ENCODE measurements at places on chromosomes 13 and 19.

GRCh38 chr19:4369888-4370260 lies 26.5 kb downstream of the MPND start:
- peak; percentile 62 for DNase-seq

DNA sequence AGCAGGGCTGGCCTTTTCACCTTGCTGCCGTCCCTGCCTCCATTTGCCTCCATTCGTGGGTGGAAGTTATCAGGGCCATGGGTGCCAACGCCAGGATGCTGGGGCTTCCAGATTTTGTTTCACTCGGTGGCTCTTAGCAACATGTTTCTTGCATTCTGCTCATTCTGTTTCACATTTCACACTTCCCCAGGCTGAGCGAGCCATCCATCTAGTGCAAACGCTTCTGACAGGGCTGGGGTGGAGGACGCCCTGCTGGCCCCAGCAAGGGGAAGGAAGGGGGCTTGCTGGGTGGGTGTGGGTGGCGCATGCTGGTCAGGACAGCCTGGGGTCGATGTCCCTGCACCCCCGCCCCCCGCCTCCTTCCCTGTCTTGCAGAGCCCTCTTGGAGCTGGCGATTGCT lies 165.2 kb downstream of the URI1 start:
- DNase-seq = no peak

GRCh38 chr13:98892821-98893220 lies 85.0 kb downstream of the DOCK9 start:
- DNase-seq = no peak

DNA sequence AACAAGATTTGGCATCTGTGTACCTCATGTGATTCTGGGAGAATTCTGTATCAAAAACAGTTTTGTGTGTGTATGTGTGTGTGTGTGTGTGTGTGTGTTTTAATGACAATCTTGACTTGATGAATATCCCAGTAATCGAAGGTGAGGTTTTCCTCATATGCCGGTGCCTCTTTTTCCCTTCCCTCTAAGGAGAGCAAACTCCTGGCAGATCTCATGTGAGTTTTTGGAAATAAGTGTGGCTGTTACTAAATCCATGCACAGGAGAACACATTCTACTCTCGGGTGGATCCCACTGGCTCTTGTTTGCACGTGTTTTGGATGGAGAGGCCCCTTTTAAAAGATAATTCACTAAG lies 29.0 kb upstream of the CEBPG start:
- DNase-seq = no peak

DNA sequence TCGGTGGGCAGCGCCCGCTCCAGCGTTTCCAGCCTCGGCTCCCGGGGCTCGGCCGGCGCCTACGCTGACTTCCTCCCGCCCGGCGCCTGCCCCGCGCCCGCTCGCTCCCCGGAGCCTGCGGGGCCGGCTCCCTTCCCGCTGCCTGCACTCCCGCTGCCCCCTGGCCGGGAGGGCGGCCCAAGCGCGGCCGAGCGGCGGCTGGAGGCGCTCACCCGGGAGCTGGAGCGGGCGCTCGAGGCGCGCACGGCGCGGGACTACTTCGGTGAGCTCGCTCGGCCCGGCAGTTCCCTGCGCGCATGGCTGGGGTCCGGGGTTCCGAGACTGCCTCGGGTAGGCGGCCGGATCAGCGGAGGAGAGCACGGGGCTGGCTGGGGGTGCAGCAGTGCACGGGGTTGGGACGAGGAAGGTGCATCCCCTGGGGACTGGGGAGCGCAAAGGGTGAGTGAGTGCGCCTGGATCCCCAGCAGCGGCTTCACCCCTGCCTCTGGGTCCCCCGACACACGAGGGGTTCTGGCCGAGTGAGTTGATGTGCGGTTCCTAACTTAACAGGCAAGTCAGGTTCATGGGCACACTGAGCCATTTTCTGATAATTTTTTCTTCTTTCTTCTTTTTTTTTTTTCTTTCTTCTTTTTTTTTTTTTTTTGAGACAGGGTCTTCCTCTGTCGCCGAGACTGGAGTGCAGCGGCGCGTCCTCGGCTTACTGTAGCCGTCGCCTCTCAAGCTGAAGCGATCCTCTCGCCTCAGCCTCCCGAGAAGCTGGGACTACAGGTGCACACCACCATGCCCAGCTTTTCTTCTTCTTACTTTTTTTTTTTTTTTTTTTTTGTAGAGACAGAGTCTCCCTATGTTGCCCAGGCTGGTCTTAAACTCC lies 1.1 kb downstream of the WTIP start:
- peak; percentile 71 for DNase-seq

DNA sequence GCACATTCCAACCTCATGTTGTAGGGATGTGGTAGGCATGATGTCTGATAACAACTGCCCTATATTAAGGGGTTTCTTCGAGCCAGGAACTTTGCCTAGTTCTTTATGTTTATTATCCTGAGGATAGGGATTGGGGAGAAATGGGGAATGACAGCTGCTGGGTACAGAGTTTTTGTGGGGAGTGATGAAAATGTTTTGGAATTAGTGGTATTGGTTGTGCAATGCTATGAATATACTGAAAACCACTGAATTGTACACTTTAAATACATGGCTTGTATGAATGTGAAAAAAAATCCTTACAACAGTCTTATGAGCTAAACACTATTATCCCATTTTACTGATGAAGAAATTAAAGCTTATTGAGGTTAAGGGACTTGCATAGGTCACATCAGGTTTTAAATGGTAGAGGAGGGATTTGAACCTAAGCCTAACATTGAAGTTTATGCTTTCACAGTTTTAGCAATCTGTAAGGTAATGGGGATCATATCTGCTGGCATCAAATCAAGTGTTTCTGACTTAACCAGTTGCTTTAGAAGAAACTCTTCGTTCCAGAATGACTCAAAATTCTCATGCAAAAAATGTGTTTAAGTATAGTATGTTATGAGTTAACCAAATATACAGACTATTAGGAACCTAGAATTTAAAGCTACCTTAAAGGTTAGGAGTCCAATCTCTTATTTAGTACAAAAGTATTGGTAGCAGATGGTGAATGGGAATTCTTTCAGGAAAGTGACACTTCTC lies 61.4 kb downstream of the ERCC5 start:
- DNase-seq = no peak

- peak; percentile 38 for DNase-seq
Measured at GRCh38 chr13:27170516-27171243, 931 bp downstream of the USP12 start.

- DNase-seq = no peak
Measured at GRCh38 chr13:49292742-49293486, 45.2 kb downstream of the CDADC1 start.

DNA sequence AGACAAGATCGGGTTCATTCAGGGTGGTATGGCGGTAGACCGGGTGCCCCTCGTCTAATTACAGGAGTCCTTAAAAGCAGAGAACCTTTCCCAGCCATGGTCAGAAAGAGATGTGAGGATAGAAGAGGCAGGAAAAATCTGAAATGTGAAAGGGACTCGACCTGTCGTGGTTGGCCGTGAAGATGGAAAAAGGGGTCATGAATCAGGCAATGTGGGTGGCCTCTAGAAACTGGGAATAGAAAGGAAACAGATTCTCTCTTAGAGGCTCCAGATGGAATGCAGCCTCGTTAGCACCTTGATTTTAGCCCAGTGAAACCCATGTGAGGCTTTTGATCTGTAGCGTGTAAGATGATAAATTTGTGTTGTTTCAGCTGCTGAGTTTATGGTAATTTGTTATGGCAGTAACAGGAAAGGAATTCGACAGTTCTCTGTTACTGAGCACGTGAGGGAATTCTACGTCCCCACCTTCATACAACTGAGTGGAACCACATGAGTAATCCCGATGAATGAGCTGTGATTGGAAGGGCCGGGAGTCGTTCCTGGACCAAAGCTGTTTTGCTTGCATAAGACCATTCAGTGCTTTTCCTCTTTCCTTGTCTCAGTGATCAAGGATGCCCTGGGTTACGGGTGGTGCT lies 11.0 kb upstream of the CA11 start:
- DNase-seq = peak; percentile 86

DNA sequence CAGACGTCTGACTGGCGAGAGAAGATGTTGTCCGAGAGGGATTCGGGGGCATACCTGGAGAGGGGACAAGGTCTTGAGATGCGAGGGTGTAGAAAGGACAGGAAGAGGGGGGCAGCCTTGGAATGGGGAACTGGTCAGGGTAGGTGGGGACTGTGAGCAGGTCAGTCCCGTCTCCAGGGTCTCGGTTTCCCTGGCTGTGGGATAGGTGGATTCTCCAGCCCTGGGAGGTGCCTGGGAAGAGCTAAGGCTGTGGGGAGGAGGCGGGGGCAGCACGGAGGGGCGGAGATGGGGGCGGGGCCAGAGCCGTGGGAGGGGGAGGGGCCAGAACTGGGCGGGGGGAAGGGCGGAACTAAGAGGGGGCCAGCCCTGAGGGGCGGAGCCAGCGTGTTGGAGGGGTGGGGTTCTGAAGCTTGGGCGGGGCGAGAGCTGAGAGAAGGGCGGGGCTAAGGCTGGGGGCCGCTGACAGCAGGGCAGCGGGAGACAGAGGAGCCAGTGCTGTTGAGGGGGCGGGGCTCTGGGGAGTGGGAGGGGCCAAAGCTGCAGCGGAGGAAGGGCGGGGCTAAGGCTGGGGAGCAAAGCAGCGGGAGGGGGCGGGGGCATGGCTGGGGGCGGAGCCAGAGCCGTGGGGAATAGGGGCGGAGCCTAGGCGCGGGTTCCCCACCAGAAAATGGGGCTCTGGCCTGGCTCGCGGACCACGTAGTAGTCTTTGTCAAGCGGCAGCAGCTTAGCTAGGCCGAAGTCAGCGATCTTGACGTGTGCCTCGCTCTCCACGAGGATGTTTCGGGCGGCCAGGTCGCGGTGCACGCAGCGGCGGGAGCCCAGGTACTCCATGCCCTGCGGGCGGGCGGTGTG lies 9.5 kb upstream of the INSL3 start:
- peak; percentile 86 for DNase-seq

DNA sequence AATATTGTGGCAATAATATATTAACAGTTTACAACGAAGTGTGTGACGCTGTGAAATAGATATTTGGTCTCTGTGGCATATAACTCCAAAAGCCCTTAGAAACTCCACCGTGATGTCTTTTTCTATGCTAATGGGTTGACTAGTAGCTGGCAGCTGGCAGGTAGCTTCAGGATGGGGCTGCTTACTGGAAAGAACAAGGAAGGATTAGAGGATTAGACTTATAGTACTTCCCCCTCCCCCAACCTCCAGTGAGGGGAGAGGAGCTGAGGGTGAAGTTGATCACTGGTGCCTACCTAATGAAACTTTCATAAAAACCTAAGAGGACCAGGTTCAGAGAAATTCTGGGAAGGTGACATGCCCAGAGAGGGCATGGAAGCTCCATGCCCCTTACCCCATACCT lies 9.8 kb downstream of the ZNF229 start:
- no peak for DNase-seq

GRCh38 chr13:94829837-94830365 lies 117.6 kb upstream of the SOX21 start:
- DNase-seq = no peak

GRCh38 chr19:55113570-55114039 lies 3.8 kb downstream of the PPP1R12C start:
- DNase-seq = peak; percentile 94

GRCh38 chr13:111344471-111345191 lies 24.2 kb downstream of the TEX29 start:
- DNase-seq = peak; percentile 67

- no peak for DNase-seq
Measured at GRCh38 chr19:4660181-4660791, 9.9 kb downstream of the MYDGF start.

- no peak for DNase-seq
Measured at GRCh38 chr13:34224877-34225276, 406.9 kb downstream of the RFC3 start.

GRCh38 chr13:37657956-37658355 lies 59.4 kb upstream of the POSTN start:
- DNase-seq = no peak

DNA sequence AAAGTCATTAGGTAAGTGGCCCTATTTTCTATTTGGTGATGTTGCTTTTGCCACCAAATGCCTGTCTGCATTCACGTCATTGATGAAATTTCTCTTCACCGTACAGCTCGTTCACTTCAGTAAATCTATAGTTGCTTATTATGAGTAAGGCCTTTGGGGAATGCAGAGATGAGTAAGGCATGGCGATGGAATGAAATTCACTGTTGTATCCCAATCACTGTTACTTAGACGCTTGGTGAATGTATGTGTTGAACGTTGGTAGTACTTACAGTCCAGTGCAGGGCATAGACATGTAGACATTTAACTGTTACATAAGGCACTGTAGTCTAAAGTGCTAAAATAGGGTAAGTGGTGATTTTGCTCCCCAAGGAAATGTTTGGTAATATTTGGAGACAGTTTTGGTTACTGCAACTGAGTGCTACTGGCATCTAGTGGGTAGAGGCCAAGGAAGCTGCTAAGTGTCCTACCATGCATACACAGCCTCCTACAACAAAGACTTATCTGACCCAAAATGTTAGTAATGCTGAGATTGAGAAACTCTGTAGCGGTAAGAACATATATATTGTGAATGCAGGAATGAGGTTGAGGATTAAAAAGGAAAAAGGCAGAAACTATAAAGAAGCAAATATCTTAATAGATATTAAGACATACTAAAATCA lies 5.8 kb downstream of the AKAP11 start:
- DNase-seq = no peak

DNA sequence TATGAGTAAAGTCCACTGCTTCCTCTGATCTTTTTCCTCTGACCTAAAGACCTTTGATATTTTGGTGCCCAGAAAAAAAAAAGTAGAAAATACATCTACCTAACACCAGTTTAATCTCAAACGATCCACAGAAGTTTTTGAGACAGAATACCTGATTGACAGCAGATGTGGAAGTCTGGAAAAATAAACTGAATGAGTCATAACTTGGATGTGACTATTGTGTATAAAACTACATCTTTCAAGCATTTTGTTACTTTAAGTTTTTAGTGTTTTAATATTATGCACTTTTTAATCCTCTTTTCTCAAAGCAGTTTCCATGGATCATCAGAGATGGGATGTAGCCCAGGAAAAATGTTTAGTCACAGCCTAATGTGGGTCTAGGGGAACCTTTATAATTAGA lies 216.1 kb downstream of the SLITRK1 start:
- no peak for DNase-seq

GRCh38 chr19:55923556-55923955 lies 8.6 kb downstream of the NLRP13 start:
- no peak for DNase-seq

DNA sequence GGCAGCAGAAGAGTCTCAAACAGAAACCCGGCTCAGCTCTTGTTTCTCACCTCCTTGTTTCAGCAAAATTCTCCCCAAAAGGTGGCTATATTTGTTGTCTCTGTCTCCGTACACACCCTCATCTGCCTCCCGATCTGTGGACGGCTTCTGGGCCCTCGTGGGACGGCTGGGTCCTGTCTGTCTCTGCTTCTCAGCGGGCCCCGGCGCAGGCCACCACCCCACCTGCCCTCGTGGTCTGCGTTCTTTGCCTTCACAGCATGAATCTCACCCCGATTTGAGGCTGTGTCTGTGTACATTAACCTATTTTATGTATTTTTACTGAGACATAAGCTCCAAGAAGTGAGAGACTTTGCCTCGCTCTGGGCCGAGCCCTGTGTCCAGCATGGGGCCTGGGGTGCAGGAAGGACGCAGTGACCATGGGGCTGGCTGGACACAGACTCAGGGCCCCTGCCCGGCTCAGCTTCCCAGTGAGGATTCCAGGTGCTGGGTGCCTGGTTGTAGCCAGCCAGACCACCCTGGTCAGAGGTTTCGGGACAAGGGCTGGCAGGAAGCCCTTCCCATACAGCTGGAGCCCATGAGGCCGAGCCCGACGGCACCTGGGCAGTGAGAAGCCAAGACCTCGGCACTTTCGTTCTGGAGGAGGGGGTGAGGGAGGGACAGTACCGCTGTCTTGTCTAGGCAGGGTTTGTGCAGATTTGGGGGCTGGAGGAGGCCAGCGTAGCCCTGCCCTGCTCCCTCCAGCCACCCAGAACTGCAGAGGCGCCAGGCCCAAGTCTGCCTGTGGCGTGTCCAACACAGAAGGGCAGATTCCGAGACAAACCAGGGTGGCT lies 78.5 kb upstream of the MCF2L start:
- DNase-seq = no peak

All from AG20443 (cell line).